ENCODE measurements at places on chromosomes 6 and 20.

DNA sequence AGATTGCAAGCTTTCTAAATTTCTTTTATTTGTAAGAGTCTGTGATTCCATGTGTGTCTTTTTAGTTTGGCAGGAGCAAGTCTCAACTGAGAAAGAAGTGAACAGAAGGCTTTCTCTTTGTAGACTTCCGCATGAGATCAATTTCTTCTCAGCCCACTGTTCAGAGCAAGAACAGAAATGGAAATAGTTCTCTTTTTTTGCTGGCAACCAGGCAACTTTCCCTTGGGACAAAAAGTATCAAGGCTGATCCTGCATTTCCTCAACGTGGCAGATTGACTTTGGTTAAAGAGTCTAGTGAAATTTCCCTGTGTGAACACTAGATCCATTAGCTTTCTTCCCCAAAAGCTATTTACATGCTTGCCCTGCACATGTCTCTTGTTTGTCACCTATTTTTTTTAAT, 46.8 kb upstream of the JAG1 start:
- no peak for DNase-seq

GRCh38 chr20:19750907-19751636, 7.0 kb upstream of the RIN2 start:
- DNase-seq, result no peak

DNA sequence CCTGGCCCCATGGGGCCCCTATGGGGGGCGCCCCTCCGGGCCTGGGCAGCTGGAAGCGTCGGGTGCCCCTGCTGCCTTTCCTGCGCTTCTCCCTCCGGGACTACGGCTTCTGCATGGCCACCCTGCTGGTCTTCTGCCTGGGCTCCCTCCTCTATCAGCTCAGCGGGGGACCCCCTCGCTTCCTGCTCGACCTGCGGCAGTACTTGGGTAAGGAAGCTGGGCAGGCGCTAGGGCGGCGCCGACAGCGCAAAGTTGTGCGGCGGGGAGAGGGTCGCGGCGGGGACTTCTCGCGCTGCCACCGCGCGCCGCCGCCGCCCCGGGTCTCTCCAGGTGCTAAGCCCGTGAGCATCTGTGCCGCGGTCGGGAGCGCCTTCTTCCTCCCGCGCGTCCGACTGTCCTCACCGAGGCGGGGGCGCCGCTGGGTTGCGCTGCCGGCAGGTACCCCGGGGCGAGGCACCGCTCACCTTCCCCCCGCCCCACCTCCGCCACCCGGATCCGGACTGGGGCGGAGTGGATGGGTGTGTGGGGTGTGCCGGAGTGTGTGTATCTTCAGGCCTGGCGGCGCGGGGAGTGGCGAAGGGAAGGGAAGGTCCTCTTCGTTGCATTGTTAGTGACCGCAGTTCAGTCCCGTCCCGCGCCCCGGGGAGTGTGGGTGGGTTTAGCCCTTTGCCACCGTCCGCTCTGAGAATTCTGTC, 788 bp downstream of the UST start:
- DNase-seq, result no peak

DNA sequence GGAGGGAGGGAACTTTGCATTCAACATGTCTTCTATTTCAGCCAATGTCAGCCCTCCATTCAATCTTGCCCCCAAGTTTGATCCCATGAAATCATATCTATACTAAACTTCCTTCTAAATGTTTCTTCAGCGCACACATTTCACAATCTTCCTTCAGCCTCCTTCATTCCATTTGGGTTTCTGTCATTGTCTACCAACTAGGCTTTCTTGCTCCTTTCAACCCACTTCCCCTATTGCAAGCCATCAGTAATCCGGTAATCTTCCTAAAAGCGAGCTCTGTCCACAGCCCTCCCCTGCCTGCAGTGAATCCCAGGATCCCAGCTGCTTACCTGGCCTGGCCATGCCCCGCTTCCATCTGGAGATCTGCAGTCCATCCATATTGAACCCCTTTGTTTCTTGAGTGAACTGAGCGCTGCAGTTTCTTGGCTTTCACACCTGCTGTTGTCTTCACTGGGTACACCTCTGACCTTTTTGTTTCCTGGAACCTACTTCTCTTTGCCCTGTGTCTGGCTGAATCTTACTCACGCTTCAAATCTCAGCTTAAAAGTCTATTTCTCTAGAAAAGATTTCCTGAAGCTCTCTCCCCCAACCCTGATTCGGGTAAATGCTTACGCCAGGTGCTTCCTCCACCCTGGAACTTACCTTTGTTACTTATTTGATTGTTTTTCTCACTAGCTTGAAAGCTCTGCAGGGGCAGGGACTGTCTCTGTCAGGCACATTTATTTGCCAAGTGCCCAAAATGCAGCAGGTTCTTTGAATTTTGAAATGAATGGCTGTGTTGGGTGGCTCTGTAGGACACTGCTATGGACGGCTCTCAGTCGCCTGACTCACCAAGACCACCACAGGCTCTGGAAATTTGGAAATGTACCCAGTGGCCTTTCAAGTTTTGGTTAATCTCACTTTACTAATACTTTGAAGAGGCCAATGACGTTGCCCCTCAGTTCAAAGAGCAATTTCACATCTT, 50.3 kb downstream of the ADTRP start:
- no peak for DNase-seq

- no peak for DNase-seq
Measured at GRCh38 chr6:18510644-18511033, 123.5 kb downstream of the RNF144B start.

DNA sequence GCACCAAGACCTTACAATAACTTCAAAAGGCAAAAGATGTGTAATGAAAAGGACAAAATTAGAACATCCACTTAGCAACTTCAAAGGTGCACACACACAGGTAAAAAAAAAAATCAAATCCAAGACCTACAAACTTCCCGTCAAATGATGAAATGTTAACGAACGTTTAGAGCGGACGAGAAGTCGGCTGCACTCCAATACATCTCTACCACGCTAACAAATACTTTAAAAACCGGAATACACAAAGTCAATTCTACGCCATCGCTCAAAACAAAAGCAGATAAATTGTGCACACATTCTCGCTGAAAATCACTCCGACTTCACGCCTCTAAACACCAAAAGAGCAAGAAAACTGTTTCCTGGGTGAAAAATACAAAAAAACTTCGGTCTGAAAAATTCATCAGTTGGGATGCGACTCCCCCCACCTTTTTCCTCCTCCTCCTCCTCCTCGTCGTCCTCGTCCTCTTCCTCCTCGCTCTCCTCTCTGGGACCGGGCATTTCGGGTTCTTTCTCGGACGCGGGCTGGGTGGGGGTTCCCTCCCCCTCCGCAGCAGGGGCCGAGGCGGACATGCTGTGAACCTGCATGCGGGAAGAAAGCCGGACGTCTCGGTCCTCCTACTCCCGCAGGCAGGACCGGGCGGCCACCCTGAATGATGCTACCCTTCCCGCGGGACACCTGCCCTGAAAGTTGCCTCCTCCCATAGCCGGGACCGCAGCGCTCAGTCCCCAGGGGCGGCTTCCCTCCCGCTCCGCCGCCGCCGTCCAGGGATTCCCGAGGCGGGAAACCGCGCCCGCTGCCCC, 712 bp downstream of the DEK start:
- DNase-seq, result no peak

All from stimulated activated CD4-positive, alpha-beta T cell treated with anti-CD3 and anti-CD28 coated beads, TNF-alpha, amount 100 ng/mL, for 24 hours (primary cell).